ENCODE measurements at places on chromosomes 7 and 10.

DNA sequence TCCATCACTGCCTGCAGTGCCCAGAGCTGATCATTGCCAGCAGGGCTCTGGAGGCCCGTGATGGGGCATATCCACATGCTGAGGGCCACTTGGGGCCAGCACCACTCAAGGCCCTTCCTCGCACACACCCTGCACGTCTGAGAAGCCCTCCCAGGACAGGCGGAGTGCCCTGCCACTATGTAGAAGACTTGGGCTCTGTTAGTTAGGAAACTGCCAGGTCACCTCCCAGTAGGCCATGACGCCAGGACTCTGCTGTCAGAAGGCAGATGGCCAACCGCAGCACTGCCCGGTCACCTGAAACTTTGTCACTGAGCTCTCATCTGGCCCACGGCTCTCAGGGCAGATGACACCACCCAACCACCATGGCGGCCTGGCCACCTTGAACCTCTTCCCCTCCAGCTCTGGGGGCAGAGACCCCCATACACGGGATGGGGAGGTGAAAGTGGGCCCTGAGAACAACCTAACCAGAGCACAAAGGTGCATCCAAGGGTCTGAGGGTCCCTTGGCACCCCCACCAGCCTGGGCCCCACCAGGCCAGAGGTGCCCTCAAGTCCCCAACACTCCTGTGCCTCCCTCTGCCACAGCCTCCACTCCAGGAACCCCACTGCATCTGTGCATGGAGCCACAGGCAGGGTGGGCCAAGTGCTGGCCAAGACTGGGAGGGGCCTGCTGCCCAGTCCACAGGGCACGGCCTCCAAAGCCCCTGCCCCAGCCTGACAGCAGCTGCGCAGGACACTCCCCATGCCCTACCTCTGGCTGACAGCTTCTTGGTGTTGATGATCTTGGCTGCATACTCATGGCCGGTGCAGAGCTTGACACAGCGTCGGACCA lies 41.8 kb downstream of the CAMK2B start:
- DNase-seq, result no peak

- no peak for DNase-seq
Observed at GRCh38 chr7:132907380-132907940, 174.4 kb downstream of the CHCHD3 start.

- DNase-seq, result no peak
Observed at GRCh38 chr7:49125246-49125645, 200.9 kb downstream of the CDC14C start.

DNA sequence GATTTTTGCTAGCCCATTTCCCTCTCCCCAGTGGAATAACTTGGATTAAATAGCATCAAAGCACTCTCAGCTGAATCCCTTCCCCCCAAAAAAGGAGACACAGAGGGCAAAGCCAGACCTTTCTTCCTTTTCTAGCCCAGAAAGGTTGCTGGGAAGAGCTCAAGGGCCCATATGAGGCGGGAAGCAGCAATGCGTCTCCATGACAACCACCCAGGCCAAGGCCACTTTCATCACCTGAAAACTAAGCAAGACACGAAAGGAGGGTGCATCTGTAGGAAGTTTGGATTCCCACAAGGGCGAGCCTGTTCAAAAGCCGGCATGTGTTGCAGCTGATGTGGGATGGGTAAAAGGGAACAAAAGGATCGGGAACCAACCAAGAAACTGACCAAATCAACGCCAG lies 229.1 kb downstream of the PLXNA4 start:
- DNase-seq, result no peak

DNA sequence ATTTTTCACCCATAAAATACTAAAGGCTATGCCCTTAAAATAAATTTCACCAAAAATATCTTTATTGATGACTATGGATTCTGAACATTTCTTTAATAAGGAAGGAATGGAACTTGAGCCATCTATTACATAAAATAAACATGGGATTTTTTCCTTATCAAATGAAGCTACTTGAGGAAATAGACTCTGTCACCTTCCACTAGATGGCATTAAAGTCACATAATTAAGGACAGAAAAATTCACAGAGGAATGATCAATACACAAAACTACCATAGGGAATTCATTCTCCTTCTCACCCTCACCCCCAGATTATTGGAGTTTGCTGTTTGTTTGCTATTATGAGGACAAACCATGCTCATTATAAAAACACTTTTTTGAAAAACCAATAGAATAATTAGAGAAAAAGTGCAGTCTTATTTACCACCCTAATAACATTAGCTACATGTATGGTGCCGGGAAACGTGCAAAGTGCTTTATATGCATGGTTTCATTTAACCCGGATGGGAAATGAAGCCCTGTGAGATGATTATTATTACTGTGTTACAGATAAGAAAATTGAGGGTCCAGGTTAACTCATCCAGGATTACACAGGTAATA lies 21.1 kb upstream of the FOXI2 start:
- no peak for DNase-seq

DNA sequence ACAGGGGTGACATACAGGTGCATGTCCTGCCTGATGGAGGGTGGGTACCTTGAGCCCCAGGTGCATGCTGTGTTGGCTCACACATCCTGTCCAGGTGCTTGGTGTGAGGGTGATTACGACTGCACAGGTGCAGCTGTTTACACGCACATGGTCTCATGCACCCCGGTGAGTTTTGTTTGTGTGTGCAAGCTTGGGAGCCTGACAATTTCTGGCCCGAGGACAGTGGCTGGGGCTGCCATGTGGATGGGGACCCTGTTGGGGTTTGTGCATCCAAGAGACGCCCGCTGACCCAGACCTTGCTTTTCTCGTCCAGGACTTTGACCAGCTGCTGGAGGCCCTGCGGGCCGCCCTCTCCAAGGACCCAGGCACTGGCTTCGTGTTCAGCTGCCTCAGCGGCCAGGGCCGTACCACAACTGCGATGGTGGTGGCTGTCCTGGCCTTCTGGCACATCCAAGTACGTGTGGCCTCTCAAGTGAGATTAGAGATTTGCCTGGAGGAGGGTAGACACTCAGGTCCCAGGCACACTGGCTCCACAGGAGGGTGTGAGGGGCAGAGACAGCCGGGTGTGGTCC lies 61.7 kb downstream of the PRF1 start:
- no peak for DNase-seq

DNA sequence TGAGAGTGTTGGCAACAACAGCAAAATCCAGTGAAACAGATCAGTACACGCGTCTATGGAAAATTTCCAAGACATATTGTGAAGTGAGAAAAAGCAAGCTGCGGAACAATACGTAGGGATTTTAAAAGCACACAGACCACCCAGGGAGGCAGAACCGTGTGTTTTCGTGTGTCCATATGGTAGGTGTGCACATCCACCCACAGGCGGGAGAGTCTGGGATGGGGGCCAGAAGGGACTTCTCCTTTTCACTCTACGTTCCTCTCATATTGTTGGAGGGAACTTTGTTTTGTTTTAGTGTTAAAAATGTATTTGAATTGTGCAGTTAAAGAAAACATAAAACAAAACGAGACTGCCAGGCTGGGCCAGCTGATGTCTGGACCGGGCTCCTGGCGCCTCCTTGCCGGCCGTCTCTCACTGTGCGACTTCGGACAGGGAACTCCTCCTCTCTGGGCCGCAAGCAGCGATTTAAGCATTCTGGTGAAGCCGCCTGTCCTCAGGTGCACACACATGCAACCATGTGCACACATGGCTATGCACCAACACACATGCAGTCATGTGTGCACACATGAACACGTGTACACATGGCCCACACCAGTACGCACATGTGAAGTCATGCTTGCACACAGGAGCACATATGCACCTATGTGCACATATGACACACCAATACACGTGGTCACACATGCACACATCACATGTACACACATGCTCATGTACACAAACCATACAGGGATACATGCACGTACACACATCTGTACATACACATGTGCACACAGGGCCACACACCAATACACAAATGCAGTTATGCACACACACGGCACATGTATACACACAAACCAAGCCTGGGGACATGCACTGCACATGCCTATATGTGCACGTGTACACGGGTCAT lies 141.1 kb downstream of the ELFN1 start:
- DNase-seq, result no peak

DNA sequence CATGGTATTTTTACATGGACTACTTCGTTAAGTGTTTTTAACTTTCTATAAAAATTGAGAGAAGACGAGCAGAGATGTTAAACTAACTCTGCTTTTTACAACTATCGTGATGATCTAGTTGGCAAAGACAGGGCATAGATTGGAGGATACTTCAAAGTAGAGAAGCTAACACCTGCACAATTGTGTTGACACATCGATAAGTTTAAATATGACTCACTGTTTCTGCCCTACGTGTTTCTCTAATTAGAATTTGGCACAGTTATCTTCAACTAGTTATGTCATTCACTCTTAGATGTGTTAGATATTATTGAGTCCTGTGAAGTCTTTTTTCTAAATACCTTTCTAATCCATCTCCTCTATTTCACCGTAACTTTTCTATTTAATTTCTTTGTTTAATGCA lies 68.5 kb upstream of the FERD3L start:
- no peak for DNase-seq
